Stimulated activated CD4-positive, alpha-beta T cell treated with anti-CD3 and anti-CD28 coated beads, Interleukin-1b, Interleukin-23, amount 100 ng/mL, for 24 hours (primary cell): ENCODE measurements at places on chromosomes 4 and X.

- no peak for DNase-seq
Measured at GRCh38 chrX:125627676-125628075, 308.0 kb downstream of the TEX13C start.

- DNase-seq, result no peak
Measured at GRCh38 chrX:2708592-2709188, 17.6 kb downstream of the CD99 start.

DNA sequence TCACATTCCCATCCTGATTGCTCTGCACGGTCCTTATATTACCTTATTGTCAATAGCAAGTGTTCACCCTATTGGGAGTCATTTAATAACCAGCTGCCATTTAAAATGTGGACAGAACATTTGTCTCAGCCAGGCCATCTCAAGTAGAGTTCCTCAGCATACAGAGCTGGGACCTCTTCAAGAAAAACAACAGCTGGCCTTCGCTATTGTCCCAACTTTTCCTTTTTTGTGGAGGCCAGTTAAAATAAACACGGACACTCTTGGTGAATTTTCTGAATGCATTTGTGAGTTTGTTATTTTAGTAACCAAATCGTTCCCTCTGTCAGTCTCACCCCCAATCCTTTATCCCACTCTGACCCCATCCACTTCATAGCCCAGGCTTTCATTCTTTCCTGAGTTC, 395.3 kb upstream of the PITX2 start:
- DNase-seq, result no peak

GRCh38 chrX:35351212-35351611, 408.6 kb downstream of the FAM47B start:
- no peak for DNase-seq

- DNase-seq, result no peak
Measured at GRCh38 chrX:26409636-26410035, 193.7 kb downstream of the MAGEB5 start.

DNA sequence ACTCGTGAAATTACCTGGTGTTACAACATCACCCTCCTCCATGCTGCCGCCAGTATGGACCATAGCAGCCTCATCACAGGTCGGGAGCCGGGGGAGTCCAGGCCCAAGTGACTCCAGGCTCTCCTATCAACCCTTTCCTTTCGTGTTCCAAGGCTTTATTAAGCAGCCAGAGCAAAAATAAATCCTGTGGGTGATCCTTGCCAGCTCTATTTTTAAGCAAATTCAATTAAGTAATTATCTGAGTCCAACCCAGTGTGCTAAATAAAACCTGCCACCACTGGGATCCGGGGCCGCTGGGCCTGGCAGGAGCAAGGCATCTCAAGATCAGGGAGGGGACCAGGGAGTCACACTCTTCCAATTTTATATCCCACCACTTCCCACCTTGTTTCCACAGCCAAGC, 80.7 kb upstream of the PRPS1 start:
- no peak for DNase-seq
